ENCODE measurements at places on chromosomes 2 and 18.

GRCh38 chr18:8783335-8783993 is 78.1 kb downstream of the MTCL1 start:
- no peak for DNase-seq

GRCh38 chr2:57181315-57182038 is 865.1 kb upstream of the VRK2 start:
- no peak for DNase-seq

- DNase-seq = no peak
Measured at GRCh38 chr2:11407413-11407812, 58.5 kb downstream of the E2F6 start.

- DNase-seq = no peak
Measured at GRCh38 chr2:151523850-151524249, 114.1 kb downstream of the RIF1 start.

DNA sequence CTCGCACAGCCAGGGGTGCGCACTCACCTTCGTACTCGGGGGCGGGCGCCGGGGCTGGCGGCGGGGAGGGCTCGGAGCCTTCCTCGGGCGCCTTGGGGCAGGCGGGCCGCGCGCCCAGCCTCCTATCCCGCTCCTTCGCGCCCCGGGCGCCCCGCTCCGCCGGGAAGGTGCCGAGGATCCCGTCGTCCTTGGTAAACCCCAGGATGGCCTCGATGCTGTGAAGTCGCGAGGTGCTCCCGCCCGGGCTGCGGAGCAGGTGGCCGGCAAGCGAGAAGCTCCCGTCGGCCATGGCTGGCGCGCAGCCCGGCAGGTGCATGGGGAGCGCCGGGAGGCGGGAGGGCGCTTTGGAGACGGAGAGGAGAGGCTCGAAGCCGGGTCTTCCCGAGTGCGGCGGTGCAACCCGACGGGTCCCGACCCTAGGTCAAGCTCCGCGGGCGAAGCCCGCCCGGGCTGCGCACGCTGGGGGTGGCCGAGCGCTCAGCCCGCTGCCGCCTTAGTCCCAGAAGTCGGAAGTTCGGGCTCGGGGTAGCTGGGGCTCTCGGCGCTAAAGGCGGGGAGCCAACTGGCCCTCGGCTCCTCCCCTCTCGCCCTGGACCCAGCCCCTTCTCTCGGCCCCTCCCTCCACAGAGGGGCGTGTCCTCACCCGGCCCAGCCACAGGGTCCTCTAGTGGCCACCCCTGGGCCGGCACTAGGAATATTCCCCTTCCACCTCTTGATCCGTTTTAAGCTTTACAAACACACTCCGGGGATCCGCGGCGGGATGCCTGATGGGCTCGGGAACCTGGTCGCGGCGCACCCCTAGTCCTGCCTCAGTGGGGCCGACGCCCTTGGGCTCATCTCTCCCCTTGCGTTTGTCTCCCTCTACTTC is at the start of gene RAX:
TSS of gene RAX (minus strand) at position 564 of the 868 bp plus-strand sequence. CDS start at position 316, 248 bp downstream.
- no peak for DNase-seq

DNA sequence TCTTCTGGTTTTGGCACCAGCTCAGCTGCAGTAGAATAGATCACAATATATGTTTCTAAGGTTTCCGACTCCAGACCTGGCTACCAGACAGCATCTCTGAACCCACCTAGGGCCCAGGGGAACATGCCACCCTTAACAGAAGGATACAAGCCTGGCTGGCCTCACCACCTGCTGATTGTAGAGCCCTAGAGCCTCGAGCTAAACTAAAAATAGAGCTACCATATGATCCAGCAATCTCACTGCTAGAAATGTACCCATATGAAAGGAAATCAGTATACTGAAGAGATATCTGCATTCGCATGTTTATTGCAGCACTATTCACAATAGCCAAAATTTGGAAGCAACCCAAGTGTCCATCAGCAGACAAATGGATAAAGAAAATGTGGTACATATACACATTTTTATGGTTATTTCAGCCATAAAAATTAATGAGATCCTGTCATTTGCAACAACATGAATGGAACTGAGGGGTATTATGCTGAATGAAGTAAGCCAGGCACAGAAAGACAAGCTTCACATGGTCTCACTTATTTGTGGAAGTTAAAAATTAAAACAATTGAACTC is 242.4 kb upstream of the SLC39A10 start:
- DNase-seq = no peak

DNA sequence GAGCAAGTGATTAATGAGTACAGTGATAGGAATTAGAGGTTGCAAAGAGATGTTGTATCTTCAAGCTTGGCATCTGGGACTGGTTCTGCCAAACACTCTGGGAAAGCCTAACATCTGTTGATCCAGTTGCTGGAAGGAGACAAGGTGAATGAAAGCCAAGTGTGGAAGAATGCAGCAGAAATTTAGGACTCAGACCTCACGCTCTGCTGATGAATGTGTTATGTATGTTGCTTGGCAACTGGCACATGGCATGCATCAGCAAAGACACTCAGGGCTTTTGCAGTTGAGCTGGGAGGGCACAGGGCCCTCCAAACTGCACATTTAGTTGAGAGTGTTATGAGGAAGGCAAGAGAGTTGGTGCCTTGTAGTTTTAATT is 105.5 kb downstream of the COLEC12 start:
- no peak for DNase-seq
